NCI-H1092 (cell line): ENCODE measurements at places on chromosomes 7 and 10.

DNA sequence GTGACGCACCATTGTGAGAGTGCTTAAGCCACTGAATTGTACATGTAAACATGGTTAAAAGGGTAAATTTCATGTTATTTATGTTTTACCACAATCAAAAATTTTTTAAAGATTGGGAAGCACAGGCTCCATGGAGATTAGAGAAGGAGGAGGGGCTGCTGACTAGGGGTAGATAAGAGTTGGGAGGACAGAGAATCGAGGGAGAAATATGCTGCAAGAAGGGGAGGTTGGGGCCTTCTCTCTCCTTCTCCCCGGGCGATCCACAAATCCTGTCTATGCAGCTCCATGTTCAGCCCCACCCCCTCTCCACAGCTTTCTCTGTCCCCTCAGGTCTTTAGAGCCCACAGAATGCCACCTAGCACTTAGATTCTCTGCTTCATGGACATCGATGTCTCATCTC, 12.1 kb downstream of the ZNF467 start:
- DNase-seq: no peak

DNA sequence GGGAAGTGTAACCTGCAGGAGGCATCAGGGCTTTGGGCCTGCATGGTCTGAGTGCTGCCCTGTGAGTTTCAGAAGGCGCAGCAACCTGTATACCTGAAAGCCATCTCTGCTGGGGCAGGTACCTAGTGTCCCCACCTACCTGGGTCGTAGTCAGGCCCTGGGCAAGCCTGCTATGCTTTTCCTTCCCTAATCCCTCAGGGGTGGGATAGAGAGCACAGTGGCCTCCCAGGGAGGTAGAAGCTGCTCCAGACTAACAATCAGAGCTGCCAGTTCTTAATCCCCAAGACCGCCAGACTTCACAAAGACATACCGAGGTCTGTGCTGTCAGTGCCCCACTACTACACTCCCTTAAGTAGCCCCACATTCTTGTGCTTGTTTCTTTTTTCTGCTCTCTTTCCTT, 52.0 kb downstream of the PTEN start:
- DNase-seq: no peak

DNA sequence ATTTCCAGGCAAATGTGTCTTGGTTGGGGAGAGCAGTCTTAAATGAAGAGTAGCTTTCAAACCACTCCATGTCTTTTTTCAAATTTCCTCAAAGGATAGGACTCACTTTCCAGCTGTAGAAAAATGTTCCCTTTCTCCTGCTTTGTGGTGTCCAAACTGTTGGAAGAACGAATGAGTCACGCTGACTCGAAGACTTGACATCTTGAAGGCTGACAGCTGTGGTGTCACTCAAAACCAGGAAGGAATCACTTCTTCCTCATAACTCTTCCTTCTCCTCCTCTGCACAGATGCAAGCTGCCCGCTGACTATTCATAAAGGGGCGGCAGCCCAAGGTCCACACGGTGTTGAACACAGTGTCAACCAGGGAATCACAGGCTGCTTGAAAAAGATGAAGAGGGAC, 19.2 kb downstream of the PLA2G12B start:
- DNase-seq: no peak

DNA sequence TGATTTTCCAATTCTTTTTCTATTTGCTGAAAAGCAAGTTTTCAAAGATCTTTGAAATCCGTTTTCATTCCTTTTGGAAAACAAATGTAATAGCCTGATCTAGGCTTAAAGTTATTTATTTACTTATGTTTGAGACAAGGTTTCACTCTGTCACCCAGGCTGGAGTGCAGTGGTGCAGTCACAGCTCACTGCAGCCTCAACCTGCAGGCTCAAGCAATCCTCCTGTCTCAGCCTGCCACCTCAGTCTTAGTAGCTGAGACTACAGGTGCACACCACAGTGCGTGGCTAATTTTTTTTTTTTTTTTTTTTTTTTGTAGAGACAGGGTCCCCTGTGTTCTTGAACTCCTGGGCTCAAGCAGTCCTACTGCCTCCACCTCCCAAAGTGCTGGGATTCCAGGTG, 4.6 kb downstream of the ST7 start:
- DNase-seq: no peak

DNA sequence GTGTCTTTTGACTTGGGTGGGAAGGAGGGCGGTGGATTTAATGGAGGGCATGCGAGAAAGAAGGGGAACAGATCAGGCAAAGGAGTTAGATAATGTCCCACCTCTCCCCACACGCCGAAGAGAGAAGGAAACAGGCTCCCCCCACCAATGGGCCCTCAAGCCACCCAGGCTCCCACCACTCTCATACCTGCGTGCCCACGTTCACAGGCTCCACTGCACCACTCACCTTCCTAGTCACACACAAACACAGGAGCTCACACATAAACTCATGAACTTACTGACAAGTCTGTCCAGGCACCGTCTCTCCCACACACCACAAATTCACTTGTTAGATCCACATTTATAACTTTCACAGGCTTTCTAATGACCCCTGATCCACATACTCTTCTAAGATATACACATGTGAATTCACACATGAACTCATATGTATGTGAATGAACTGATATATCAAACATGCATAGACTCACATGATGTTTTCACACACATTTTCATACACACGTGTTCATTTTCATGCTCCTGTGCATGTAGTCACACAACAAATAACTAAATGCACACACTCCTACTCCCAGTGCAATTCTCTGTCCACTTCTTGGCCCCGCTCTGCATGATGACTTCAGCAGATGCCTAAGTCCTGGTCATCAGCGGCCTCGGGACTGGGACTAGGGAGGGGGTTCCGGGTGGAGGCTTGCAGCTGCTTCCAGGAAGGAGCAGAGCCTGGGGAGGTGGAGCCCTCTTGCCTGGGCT, 1.5 kb downstream of the LZTS2 start:
- no peak for DNase-seq
